AML-193 (cell line): ENCODE measurements at places on chromosomes 16 and 17.

GRCh38 chr17:72955391-72956140, 136.9 kb downstream of the SLC39A11 start:
- no peak for DNase-seq

DNA sequence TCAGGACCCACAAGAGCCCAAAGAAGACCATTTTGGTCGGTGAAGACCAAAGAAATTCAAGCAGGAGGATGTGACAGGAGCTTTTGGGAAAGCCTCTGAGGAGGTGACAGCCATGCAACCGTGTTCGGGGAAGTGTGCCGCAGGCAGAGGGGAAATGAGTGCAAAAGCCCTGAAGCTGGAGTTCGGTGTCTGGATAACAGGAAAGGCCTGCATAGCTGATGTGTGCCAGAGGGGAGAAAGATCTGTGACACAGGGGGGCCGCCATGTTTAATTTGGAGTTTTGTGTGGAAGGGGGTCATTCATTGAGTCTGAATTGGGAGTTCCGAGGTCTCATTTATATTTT, 870 bp upstream of the ZC3H7A start:
- no peak for DNase-seq

DNA sequence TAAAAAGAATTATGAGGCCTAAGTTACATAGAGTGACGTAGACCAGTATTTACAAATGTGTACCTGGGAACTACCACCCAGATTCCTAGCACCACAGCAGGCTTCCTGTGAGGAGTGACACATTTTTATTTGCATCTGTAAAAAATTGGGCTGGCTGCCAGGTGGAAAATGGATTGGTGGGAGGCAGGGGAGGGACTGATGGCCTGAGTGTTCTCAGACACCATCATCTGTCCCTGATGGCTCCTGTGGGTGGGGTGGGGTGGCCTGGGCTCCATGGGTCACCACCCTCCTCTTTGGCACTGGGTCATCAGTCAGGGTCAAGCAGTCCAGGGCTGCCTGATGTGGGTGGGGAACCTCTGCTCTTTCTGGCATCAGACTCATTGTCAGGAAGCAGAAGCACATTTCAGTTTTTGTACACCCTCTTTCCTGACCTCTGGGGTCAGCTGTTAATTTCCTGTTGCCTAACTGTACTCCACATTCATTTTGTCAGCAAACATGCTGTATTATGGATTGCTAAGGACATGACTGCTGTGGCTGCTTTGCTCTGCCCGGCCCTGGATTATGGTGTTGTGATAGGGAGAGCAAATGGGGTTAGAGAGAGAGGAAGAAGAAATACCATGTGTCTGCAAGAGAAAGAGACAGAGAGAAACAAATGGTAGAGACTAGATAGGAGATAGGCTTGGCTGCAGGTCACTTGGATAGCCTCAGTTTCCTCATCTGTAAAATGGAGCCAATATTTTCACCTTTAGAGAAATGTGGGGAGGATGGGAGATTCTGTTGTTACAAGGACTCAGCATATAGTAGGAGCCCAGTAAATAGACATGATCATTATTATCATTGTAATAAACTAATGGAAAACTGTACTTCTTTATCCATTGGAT, 11.6 kb upstream of the MFAP4 start:
- peak; percentile 97 for DNase-seq

DNA sequence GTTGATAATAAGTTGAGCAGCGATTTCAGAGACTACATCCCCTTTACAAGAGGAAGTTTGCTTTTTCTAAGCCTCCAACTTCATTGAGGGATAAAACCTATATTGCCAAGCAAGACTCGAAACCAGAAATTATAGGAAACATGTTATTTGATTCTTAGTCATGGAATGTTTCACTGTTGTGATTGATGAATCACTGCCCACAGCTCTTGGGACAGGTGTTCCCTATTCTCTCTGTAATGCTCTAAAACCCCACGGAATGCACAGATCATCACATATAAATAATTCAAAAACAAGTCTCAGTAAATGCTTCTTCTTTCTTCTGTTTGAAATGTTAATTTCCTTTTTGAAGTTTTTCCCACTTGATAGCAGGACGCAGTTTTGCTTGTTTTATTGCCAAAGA, 809.5 kb upstream of the GOT2 start:
- DNase-seq: no peak

DNA sequence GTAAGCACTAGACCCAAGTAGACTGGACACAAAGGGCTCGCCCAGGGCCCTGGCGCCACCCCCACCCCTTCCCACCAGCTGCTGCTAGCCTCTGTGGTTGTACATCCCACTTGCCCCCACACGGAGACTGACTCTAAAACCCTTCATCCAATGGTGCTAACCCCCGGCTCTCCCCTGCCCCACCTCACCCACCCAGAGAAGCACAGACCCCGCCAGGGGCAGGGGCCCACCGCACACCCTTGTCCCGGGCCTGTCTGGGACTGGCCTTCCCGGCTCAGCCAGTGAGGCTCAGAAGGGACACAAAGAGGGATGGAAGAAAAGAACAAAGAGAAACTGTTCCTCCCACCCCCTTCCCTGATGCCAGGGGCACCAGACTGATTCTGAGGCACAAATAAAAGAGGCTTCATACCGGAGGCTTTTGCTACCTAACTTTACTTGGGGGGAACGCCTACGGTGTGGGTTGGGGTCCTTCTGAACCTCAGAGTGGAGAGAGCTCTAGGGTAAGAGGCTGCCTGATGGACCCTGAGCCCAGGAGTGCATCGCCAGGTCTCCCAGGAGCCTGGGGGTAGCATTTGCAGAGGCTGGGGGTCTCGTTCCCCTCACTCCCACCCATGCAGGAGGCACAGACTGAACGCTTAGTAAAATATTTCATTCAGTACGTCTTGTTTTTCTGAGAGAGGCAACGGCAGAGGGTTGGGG, 8.2 kb downstream of the CORO6 start:
- no peak for DNase-seq

DNA sequence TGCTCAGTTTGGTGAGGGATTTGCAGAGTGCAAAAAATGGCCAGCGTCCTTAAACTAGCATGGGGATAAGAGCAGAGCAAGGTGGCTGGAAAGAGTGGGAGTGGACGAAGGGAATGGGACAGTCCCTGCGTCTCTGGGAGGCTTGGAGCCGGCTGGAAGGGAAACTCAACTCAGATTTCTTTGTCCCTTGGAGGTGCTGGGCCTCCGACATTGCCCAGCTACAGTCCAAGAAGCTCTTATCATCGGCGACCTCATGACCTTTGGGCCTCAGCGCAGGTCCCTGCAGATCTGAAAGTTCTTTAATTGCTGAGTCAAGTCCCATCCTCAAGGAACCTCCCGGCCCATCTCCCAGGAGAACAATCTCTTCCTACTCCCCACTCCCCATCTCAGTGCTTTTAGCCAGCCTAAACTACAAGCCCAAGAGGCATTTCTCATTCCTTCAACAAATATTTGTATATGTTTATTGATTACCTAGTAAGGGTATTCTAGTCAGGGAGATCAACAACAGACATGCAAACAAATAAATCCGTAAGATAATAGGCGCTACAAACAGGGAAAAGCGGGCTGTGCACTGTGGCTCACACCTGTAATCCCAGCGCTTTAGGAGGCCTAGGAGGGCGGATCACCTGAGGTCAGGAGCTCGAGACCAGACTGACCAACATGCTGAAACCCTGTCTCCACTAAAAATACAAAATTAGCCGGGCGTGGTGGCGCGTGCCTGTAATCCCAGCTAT, 985 bp upstream of the TMEM107 start:
- DNase-seq: no peak

- DNase-seq: no peak
These were observed 136.5 kb downstream of the CMIP start for GRCh38 chr16:81581107-81581506.

DNA sequence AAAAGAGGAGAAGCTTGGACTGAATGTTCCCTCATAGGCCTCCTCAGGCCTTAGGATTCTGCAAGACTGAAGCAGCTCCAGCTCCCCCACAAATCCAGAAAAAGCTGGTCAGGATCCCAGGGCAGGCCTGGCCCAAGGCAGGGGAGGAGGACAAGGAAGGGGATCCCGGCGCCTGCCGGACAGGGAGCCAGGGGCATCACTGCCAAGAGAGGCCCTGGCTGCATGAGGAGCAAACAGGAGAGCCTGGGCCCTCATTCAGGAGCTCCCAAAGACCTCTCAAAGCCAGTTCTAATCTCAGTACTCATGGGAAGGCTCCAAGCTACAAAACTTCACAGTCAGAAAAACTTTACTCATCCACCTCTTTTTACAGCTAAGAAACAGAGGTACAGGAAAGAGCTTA, 67.3 kb downstream of the ZNF423 start:
- no peak for DNase-seq

DNA sequence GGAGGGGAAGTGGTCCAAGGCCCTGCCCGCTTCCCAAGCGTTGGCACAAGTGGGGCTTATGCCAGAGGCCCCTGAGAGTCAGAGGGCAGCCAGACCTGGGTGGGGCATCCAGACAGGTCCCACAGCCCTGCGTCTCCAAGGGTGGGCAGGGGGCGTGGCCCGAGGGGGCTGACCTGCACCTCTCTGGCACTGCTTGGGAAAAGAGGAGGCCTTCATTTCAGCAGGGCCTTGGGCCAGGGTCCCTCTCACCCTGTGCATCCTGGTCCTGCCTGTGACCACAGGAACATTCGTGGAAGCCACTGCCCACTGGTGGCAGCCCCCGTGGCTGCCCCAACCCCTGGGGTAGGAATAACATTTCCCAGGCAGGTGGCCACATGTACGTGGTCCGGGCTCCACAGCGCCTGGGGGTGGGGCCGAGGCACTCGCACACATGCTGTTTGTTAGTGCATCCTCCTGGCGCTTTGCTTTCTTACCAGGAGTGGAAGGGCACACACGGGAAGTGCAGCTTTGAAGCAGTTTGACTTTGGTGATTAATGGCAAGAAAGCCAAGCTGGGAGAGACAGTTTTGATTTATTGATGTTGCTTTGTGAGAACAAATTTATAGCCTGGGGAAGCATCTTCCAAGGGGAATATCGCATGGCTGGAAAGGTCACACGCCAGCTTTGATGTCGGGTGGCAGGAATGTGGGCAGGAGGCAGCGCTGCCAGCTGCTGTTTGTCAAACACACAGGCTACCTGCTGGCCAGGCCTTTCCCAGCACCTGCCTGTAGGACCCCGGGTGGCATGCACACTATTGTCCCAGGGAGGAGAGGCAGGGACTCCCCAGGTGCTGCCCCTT, 4.3 kb downstream of the CENPX start:
- DNase-seq: no peak

- no peak for DNase-seq
These were observed 84.0 kb upstream of the DNAH17 start for GRCh38 chr17:78661093-78661770.

GRCh38 chr16:69039333-69039941, 66.0 kb upstream of the HAS3 start:
- no peak for DNase-seq

GRCh38 chr17:44066204-44066930, at the start of gene LSM12:
Gene LSM12, minus strand, starts transcription at chr17:44066671. Its CDS starts 84 bp downstream, at chr17:44066587.
- DNase-seq: peak; percentile 90

DNA sequence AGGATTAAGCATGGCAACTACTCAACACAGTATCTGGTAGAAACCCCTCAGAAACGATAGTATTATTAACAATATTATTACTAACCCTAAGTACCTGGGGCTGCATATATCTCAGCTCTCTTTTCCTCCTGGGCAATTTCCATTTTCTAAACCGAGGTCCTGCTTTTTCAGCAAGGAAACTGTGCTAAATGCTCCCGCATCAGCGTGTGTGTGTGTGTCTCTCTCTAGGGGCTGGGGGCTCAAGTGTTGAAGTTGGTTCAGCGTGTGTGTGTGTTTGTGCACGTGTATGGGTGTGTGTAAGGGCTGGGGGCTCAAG, 169.3 kb upstream of the MAF start:
- DNase-seq: no peak

GRCh38 chr17:2442166-2442565, 41.3 kb upstream of the MNT start:
- no peak for DNase-seq

- DNase-seq: no peak
These were observed 7.9 kb downstream of the MAPK8IP3 start for GRCh38 chr16:1713933-1714332.

- no peak for DNase-seq
These were observed 22.3 kb downstream of the SRP68 start for GRCh38 chr17:76049836-76050537.

DNA sequence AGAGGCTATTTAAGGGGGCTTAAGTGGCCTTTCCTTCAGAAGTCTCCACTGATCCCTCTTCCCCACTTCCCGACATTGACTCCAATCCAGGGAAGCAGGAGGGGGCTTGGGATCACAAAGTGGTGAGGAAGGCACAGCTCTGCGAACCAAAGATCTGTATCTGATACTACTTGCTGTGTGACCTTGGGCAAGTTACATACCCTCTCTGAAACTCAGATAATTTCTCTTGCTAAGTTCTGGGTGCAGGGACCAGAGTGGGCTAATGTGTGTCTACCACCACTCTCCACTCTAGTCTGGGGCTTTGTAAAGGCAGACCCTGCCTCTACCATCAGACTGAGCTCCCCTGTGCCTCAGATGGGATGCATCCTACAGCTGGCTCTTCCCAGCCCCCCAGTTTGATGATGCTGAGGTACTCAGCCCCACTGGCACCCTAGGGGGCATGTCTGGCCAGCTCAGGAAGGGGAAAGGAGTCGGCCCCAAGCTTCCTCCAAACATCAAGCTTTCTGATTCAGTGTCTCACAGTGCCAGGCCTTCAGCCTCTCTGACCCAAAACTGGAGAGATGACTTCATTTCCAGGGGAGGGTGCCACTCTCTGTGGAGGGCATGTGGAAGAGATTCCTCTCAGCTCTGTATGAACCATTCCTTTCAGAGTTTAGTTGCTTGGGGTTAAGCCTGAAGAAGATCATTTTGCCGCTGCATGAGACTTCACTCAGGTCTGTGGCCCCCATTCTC, 10.9 kb downstream of the DLX4 start:
- DNase-seq: no peak

- no peak for DNase-seq
These were observed 33.8 kb upstream of the SBK1 start for GRCh38 chr16:28258567-28258966.

GRCh38 chr16:23408823-23409298, 44.1 kb downstream of the COG7 start:
- no peak for DNase-seq

GRCh38 chr17:64085650-64086005, 44.3 kb downstream of the ERN1 start:
- no peak for DNase-seq

DNA sequence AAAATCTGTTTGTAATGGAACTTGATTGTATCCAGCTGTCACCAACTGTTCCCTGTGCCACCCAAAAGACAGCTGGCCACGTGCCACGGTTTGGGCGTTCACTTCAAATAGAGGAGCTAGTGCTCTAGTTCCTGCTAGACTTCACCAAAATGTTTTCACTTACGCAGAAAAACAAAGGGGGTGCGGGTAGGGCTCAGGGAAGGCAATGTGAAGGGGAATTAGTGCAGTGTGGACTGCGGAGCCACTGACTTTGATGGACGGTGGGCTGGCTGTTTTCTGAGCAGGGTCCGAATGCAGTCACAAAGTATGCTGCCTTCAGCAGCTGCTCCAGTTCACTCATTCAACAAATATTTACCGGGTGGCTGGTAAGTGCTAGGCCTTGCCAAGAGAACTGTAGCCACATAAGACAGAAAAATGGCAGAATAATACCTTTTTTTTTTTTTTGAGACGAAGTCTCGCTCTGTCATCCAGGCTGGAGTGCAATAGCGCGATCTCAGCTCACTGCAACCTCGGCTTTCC, 7.6 kb upstream of the CYTH1 start:
- no peak for DNase-seq
